ENCODE measurements at places on chromosomes 6 and 20.

GRCh38 chr20:32819992-32820697, 391 bp downstream of the MAPRE1 start:
- ATAC-seq = peak; percentile 78

DNA sequence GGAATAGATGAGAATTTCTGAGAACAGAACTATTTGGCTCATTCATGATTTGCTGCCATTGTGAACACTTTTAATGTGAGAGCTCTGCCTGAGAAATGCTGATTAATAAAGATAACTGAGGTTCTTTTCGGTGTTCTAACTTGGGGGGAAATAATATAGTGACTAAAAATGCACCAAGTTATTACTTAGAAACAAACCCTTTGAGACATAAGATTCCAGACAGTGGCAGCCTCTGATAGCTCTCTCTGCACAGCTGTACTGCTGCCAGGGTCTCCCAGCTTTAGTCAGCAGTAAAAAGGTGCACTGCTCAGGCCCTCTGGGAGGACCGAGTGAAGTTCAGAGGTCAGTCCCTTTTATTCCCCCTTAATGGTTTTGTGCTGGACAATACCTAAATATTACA, 2.5 kb upstream of the PRDM1 start:
- ATAC-seq = peak; percentile 47

- ATAC-seq = no peak
Measured at GRCh38 chr20:517221-517620, 26.4 kb downstream of the CSNK2A1 start.

GRCh38 chr6:158661156-158661685, 11.4 kb downstream of the SYTL3 start:
- ATAC-seq = no peak

GRCh38 chr20:52420805-52421204, 229.2 kb upstream of the ZFP64 start:
- peak; percentile 90 for ATAC-seq

GRCh38 chr6:27237089-27237803, 10.3 kb upstream of the PRSS16 start:
- ATAC-seq = peak; percentile 48

GRCh38 chr6:53556986-53557715, 12.2 kb upstream of the GCLC start:
- no peak for ATAC-seq

Data from activated T-helper 17 cell treated with anti-CD3 and anti-CD28 coated beads, Interleukin-2, amount 50 U/mL, for 72 hours (primary cell).